ENCODE measurements at places on chromosomes 13 and 19.

GRCh38 chr13:32310134-32310706 lies 4.9 kb downstream of the ZAR1L start:
- peak; percentile 28 for DNase-seq

DNA sequence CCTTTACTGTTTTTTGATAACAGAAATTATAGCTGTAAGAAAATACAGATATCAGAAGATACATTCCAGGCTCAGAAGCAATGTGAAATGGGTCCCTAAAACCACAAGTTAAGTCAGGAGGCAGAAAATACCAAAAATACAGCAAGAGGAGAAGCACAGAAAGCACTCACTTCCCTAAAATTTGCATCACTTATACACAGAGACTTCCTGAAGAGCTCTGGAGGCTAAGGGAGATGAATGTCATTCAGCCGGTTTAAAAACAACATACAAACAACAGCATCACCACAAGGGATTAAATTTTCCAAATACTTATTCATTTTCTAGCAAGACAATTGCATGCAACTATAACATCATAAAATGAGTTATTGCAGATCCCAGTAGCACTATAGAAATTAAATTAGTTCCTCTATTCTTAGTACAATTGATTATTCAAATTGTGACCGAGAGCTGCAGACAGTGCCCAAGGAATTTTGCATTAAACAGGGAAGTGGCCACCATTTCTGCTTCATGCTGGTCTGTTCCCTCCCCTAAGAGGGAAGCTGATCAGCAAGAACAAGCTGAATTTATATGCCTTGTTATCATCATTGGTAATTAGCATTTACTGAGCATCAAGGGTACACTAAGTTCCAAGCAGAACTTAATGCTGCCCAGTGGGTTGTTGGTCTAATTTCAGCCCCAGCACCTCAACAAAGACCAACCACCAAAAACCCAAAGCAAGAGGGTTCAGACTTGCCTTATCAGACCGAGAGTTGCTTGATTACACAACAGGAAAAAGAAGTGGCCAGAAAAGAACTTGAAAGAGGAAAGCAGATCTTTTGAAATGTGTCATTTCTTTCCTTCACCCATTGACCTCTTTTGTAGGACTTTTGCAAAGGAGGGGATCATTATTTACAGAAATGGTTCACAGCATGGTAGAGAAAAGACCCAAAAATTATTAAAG lies 140.7 kb downstream of the KCTD12 start:
- no peak for DNase-seq

DNA sequence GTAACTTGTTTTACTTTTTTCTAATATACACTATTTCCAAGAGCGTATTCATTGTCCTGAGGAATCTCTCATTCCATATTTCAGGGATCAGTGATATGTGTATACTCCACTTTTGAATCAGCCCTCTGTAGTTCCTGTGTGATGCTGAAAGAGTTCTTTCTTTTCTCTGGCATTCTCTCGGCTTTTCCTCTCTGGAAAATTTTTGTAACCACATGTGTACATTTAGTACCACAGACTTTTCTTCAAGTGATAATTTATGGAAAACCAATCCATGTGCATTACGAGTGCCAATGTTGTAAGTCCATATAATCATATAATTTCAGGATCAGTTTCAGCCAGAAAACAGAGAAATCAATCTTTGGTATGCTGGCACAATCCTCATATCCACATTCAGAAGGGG lies 102.2 kb upstream of the MBNL2 start:
- DNase-seq = no peak

- DNase-seq = no peak
Observed at GRCh38 chr13:25915840-25916518, 135.8 kb downstream of the SHISA2 start.

DNA sequence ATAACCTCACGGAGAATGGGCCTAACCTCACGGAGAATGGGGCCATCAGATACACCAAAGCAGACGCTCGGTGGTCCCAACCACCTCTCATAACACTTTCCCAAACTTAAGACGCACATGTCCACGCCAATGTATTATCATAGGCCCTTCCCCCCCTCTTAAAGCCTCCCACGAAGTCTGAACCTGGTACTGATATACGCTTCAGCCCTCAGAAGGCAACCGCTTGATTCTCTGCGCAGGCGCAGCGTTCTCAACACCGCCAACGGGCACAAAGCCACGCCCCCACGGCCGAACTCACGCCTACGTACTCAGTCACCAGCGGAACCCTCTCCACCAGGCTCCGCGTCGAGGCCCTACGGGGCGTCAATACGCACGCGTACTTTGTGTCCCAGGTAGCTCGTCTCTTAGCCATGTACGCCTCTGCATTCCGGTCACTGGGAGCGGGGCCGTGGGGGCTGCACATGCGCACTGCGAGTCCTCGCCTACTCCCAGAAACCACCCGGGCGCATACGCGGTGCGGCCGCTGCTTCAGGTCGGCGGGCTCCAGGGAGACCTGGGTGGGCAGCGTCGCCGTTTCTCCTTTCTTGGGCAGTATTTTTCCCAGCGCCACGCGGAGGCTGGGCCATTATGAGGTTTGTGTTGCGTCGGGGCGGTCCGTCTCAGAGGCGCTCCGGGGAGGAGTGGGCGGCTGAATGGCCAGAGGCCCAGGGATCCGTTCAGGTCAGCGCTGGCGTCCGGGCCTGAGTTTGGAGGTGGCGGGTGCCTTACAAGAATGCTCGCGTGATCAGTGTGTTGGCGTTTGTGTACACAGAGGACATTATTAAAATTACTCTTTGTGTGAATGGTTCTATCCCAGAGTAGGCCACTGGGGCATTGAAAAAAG lies 25.3 kb downstream of the ZNF582 start:
- DNase-seq = peak; percentile 86

DNA sequence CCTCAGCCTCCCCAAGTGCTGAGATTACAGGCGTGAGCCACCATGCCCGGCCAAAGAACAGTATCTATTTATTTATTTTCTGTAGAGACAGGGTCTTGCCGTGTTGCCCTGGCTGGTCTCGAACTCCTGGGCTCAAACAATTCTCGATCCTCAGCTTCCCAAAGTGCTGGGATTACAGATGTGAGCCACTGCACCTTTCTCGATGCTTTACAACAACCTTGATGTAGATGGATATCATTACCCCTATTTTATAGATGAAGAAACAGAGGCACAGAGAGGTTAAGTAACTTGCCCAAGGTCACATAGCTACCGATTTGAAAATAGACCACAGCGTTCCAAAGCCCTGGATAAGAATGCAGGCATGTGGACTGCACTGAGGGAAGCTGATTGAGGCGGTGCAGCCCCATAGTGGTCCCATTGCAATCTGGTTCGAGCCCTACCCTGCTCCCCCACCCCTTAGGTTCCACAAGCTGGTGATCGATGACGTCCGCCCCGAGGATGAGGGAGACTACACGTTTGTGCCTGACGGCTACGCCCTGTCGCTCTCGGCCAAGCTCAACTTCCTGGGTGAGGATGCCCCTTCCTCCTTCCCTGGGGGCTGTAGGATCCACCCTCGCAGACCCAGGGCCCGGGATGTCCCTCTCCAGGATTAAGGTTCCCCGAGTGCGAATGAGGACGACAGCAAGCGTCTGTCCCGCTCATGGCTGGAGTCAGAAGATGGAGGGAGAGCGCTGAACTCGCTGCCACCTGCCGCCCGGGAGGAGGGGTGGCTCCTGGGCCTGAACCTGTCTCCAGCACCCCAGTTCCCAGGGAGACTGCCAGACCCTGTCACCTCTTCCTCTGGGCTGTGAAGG lies 17.9 kb downstream of the MYBPC2 start:
- no peak for DNase-seq

- no peak for DNase-seq
Observed at GRCh38 chr19:2064788-2065524, 13.9 kb upstream of the MKNK2 start.

DNA sequence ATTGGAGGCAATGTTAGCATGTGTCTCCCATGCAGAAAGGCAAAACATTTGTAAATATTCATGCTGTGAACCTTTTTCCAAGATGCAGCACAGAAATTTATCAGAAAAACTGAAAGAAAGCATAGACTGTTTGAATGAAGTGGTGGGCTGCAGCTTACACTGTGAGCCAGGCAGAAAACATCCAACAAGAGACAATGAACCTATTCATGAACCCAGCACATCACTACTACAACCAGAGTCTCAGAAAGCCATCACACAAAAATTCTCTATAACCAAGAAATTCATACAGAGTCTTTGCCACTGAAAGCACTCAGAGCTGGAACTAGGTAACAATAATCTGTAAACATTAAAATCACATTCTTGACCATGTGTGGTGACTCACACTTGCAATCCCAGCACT lies 448.9 kb downstream of the UQCRFS1 start:
- DNase-seq = no peak

GRCh38 chr13:97975280-97975847 lies 21.9 kb downstream of the IPO5 start:
- DNase-seq = no peak

DNA sequence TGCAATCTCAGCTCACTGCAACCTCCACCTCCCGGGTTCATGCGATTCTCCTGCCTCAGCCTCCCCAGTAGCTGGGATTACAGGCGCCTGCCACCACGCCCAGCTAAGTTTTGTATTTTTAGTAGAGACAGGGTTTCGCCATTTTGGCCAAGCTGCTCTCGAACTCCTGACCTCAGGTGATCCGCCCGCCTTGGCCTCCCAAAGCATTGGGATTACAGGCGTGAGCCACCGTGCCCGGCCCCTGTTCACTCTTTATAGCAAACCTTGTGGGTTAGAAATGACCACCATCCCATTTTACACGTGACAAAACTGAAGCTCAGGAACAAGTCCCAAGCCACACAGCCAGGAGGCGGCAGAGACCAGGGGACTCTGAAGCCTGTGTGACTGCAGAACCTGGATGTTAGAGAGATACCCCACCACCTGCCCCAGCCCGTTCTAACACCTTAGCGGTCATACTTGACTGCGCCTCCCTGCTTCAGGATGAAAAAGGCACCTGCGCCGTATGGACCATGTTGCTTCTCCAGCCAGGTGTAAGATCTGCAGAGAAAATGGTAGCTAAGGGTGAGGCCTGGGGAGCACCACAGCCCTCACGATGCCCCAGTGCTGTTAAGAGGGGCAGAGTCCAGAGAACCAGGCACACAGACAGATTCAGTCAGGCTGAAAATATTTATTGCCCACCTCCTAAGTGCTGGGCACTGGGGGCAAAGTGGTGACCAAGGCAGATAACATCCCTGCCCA lies 3.6 kb downstream of the DMAC2 start:
- DNase-seq = no peak

- no peak for DNase-seq
Observed at GRCh38 chr19:1560286-1560882, 7.7 kb downstream of the MEX3D start.

DNA sequence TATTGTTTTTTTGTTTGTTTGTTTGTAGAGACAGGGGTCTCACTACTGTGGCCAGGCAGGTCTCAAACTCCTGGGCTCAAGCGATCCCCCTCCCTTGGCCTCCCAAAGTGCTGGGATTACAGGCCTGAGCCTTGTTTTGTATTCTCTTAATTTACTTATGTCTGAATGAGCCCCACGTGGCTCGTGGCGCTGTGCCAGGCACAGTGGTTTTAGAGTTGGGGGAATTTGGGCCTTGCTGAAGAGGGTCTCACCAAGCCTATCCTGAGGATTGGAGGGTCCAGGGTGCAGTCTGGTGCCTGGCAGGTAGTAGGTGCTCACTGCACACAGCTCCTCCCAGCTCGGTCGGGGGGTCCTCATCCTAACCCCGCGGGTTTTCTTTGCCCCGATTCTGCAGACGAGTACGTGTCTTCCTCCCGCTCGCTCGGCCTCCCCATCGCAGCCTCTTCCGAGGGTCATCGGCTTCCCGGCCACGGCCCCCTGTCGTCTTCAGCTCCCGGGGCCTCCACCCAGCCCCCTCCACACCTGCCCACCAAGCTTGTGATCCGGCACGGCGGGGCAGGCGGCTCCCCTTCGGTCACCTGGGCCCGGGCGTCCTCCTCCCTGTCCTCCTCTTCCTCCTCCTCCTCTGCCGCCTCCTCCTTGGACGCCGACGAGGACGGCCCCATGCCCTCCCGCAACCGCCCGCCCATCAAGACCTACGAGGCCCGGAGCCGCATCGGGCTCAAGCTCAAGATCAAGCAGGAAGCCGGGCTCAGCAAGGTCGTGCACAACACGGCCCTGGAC lies 12.1 kb upstream of the EHD2 start:
- DNase-seq = no peak

DNA sequence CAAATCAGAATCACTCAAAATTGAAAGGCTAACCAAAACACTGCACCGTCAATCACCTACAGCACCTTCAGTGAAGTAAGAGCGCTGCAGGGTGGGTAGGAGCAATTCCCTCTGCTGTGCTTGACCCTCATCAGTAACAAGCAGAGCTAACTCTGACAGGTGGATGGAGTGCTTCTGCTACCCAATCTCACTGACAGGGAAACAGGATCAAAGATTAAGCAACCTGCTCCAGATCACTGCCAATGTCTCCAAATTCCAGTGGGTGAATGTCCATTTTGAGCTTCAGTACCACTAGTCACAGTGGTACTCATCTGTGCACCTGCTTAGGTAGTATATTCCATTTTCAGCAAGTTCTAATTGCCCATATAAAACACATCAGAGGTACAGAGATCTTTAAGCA lies 25.2 kb downstream of the BRD4 start:
- no peak for DNase-seq

DNA sequence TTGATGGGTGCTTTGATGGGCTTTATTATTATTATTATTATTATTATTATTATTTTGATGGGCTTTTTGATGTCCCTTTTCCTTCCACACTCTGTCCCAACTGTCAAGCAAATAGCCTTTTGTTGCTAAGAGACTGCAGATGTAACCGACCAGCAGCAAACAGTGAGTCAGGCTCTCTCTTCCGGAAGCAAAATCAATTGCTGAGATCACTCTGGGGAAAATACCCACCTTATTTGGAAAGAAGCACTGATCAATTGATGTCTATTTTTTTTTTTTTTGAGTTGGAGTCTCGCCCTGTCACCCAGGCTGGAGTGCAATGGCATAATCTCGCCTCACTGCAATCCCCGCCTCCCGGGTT lies 2.9 kb downstream of the LDLR start:
- no peak for DNase-seq

DNA sequence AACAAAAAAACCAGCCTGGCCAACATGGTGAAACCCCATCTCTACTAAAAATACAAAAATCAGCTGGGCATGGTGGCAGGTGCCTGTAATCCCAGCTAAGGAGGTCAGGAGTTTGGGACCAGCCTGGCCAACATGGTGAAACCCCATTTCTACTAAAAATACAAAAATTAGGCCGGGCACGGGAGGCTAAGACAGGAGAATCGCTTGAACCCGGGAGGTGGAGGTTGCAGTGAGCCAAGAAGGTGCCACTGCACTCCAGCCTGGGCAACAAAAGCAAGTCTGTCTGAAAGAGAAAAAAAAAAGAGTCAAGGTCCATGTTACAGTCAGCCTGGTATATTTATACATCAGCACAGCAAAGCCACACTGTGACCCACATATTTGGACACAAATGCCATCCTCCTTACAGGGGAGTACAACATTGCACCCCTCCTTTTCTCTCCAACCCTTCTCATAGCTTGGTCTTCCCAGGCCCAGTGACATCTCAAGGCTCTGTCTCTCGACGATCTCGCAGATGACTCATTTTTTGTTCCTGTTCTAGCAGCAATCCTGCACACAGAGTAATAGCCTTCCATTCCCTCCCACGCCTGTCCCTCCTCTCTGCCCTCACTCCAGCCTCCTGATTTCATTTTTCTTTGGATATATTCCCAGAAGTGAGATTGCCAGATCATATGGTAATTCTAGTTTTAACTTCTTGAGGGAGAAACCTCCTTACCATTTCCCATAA lies 21.0 kb upstream of the DPP9 start:
- no peak for DNase-seq

GRCh38 chr19:47991191-47991808 lies 670 bp downstream of the BSPH1 start:
- DNase-seq = no peak
